Stimulated activated CD4-positive, alpha-beta T cell treated with anti-CD3 and anti-CD28 coated beads, Interleukin-1b, Interleukin-23, amount 100 ng/mL, for 4 hours (primary cell): ENCODE measurements at places on chromosomes 6 and 20.

DNA sequence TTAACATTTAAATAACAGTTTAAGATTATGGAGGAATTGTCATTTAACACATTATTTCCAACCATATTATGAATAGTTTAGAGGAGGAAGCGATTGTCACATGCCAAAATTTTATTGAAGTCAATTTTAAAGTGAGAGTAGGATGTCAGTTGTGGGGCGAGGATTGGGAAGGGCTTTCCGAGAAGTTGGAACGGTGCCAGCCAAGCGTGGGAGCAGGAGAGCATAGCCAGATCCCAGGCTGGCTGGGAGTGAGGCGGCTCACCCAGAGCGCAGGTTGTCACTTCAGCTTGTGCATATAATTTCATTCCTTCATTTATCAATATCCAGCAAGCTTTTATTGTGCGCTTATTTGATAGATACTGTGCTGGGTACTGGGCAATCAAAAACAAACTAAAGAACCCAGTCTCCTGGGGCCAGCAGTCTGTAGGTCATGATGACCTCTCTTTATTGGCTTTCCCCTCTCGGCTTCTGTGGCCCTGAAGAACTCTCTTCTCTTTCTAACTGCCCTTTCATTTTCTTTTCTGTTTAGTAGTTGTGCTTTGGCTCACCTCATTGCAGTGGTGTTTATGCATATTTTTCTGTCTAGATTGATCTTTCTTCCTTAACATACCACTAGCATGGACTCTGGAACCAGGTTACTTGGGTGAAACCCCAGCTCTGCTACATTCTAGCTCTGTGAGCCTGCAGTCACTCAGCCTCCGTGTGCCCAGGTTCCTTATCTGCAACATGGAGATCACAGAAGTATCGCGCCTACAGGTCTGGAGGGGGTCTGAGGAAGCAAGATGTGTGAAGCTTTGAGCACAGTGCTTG lies 6.4 kb downstream of the CEP43 start:
- no peak for DNase-seq

- DNase-seq = no peak
These were observed 2.8 kb upstream of the GINM1 start for GRCh38 chr6:149563203-149563927.

- no peak for DNase-seq
These were observed 16.7 kb upstream of the OSTM1 start for GRCh38 chr6:108091288-108091687.

DNA sequence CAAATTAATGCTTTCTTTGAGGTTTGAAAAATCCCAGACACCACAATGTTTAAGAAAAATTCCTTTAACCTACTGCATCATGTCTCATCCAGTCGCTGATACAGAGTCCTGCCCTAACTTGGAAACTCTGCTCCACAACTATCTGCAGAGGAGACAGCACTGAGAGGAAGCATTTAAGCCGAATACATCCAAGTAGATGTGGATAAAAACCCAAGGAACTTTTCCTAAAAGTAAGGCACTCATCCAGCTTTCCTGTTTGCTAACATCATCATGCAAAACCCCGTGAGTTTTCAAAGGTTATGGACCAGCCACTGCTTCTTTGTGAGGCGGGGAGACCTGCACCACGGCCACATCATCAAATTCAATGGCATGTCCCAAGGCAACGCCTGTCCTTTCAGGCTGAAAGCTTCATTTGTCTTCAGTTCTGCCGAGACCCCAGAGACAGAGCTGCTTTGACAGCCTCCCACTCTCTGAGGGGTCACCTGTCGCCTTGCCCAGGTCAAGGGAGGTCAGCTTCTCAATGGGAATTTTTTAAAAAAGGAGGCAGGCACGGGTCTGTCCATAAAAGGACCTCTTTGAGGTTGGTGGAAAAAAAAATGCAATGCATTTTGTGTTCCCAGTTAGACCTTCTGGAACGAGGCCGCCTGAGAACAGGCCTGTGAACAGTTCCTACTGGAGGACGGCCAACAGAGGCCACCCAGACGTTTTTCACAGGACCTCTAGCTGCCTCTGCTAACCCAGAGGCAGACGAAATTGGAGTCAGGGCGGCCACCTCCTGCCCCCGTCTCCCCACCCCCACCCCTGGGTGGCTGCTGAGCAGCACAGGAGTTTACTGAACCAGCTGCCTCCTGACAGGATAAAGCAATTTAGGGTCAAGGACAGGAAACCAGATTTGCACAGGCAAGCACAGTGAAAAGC lies 142.5 kb upstream of the HDDC2 start:
- DNase-seq = no peak

DNA sequence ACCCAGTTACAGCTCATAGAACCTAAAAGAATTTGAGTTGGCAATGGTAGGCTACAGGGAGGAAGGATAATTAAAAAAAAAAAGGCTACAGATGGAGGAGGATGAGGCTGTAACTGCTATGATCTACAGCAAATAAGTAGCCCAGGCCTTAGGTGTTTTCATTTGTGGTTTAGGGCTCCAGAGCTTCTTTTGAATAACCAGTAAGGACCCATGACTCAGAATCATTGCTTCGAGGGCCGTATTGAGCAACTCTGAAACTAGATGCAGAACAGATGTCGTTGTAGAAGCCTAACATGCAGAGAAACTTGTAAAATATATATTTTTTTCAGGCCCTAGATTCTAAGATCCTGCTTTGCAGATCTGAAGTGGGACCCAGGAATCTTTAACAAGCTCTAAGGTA lies 19.0 kb upstream of the ASIP start:
- DNase-seq = no peak

DNA sequence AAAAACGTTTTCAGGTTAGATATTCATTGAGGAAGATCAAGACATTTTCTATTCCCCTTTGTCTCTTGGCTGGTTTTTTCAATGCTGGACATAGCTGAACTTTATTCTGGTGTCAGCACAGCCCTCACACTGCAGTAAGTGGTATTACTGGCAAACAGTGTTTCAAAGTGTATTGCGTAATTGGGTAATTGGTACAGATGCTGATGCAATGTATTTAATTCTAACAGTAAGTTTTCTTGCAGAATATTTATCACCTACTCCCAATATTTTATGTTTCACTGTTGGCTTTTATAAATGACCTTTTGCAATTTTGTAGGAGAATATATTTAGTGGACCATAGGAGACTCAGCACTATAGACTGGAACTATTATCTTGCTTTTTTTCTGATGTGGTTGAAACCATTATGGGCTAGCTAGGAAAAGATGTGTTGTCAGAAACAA lies 287.6 kb upstream of the SOX4 start:
- no peak for DNase-seq

DNA sequence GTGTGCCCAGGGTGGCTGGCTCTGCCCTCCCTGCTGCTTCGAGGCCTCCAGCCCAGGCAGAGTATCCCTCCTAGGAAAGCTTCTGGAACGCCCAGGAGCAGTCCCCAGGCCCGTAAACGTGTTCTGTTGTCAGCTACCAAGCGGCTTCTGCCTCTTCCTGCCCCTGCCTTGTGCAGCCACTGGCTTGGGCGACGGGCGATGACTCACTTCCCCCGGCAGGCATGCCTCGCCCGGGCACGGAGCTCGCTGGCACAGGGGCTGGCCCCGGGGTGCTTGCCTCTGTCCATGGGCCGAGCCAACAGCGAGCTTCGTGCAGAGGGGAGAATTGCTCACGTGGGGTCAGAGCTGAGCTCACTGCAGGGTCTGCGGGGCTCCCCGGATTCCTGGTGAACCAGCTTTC lies 86.7 kb upstream of the THBS2 start:
- no peak for DNase-seq

GRCh38 chr6:6749702-6750491 lies 161.4 kb downstream of the LY86 start:
- DNase-seq = peak; percentile 21
